Left hindlimb (tissue), 1 donor: ENCODE measurements at places on chromosomes 16 and 17.

- DNase-seq, result no peak
These were observed 25.0 kb upstream of the SPPL2C start for GRCh38 chr17:45819632-45820031.

DNA sequence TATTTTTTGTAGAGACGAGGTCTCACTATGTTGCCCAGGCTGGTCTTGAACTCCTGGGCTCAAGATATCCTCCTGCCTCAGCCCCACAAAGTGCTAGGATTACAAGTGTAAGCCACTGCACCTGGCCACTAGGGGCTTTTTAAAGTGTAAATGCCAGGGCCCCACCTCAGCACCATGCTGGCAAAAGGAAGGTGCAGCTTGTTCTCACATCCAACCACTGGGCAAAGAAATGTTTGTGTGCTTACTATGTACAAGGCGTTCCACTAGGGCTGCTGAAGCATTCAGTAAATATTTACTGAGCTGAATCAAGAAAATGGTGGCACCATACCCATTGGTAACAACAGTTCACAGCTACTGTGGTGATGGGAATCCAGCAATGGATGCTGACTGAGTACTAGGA, 22.6 kb downstream of the COG1 start:
- no peak for DNase-seq

DNA sequence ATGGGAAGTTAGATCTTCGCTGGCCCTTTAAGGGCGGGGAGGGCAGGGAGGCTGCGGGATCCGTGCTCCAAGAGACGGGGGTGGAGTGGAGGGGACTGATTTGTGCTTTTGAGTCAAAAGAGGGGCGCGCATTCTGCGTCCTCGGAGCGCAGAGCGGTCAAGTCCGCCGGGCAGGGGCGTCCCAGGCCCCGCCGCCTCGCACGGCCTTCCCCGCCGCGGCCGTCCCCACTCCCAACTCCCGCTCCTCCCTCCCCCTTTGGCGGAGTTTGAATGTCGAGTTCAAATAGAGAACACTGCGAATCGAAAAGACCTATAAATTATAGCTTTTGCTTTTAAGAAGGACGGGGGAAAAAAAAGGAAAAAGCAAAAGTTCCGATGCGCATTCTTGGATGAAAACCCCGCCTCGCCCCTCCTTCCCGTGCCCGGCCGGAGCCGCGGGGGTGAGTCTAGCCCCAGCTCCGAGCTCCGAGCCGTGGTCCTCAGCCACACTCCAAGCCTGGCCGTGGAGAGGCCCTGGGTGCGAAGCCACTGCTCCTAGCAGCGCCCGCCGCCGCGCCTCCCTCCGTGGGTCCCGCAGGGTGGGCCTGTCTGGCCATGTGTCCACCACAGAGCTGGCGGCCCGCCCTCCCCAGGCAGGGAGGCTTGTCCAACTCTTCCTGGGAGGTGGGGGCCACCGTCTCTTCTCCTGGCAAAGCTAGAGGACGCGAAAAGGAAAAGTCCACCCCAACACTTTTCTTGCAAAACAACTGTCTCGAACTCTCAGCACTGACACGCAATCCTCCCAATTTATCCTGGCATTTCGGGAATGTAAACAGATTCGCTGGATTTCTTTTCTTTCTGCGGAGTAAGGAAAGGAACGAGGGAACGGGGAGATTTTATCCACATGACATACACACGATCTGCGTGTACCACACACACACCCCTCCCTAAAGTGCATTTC, 3.6 kb downstream of the CBX8 start:
- peak; percentile 78 for DNase-seq

DNA sequence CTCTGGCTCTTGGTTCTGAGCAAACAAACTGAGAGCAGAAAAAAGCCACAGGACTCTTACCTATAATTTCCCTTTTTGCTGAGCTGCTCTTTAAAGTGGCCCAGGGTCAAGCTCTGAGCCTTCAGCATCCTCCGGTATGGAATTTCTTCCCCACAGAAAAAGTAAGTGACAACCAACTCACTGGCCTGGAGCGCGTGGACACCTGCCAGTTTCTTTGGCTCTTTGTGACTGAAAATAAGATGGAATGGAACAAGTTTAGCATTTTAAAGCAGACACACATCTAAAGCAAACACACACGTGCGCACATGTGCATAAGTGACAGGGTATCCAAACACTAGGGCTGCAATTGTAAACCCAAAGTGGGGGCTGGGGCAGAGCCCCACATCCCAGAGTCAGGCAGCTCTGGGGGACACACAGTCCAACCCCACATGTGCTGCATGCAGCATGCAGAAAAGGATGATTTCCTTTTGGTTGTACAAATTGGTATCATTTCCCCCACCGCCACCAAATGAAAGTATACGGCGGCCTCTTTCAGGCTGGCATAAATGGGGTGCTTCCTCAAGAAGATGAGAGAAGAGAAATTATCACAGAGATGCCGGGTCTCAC, 27.5 kb downstream of the AXIN2 start:
- no peak for DNase-seq

GRCh38 chr17:59337741-59338299, 6.4 kb downstream of the YPEL2 start:
- DNase-seq, result no peak

DNA sequence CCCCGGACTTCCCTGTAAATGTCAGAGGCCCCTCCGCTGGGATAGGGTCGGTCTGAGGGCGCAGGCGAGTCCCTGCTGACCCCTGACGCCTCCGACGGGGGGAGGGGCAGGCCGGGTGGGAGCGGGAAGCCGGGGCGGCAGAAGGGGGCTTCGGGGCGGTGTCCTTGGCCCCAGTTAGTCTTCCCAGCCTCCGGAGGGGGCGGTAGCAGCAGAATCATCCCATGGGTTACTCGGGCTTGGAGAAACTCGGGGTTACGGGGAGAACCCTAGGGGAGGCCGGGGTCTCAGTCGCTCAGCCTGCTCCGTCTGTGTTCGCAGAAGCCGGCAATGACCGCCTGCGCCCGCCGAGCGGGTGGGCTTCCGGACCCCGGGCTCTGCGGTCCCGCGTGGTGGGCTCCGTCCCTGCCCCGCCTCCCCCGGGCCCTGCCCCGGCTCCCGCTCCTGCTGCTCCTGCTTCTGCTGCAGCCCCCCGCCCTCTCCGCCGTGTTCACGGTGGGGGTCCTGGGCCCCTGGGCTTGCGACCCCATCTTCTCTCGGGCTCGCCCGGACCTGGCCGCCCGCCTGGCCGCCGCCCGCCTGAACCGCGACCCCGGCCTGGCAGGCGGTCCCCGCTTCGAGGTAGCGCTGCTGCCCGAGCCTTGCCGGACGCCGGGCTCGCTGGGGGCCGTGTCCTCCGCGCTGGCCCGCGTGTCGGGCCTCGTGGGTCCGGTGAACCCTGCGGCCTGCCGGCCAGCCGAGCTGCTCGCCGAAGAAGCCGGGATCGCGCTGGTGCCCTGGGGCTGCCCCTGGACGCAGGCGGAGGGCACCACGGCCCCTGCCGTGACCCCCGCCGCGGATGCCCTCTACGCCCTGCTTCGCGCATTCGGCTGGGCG, 542 bp downstream of the GUCY2D start:
- DNase-seq, result no peak

GRCh38 chr16:74035816-74036215, 260.8 kb upstream of the PSMD7 start:
- no peak for DNase-seq

DNA sequence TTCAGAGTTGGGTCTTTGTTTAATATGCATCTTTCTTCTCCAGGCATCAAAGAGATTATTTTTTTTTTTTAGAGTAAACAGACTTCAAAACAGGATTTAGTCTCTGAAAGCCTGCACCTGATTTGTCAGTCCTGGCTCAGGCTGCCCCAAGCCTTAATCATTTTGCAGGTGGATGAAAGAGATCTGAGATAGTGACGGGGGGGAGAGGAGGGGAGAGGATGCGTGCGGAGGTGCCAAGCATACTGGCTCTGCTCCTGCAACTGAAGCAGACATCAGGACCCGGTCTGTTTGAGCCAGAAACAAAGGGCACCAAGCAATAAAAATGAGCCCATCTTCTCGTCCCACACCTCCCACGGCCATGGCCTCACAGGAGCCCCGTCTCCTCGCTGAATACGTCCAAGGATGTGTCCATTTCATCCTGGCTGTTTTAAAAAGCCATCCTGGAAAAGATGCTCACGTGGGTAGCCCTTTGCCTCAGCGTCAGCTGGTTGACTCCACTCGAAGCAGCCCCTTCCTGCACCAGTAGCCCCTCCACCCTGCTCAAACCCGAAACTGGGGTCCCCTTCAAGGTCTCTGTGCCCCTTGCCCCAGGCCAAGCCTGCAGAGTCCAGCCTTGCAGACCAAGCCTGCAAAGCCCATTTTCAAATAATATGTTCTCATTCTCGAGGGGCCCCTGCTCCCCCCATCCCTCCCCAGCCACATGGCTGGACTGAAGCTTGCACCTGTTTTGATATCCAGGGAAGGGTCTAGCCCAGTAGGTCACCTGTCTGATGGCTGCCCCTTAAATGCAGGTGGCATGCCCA, 84.8 kb upstream of the TNRC6C start:
- no peak for DNase-seq

GRCh38 chr16:69003500-69003899, 102.0 kb upstream of the HAS3 start:
- DNase-seq, result no peak

DNA sequence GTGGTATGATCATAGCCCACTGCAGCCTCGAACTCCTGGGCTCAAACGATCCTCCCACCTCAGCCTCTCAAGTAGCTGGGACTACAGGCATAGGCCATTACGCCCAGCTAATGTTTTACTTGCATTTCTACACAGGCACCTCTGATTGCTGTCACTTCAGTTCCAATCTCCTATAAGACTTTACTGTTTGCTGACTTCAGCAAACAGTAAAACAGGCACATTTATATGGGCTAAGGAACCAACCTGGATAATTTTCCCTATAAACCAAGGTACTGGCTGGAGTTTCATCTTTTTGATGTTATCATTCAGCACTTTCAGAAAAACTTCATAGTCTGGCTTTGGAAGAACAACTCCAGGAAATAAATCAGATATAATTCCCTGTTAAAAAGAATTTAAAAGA, 114.2 kb downstream of the DNAH3 start:
- no peak for DNase-seq

DNA sequence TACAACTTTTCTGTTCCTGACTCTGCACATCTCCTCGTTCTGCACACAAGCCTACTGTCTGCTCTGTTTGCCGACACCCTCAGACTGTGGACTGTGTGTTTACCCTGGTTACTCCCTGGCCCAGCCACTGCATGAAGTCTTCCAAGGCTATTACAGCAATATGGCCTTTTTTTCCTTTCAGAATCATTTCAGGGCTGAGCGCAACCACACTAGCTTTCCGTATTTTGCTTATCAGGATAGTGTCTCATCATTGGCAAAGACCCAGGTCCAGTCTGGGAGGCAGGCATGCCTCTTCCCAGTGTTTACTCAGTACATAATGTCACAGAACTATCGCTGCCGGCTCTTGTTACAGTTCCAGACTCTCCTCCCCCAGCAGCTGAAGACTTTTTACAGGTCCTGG, 10.1 kb downstream of the DNAH9 start:
- DNase-seq, result peak; percentile 36

DNA sequence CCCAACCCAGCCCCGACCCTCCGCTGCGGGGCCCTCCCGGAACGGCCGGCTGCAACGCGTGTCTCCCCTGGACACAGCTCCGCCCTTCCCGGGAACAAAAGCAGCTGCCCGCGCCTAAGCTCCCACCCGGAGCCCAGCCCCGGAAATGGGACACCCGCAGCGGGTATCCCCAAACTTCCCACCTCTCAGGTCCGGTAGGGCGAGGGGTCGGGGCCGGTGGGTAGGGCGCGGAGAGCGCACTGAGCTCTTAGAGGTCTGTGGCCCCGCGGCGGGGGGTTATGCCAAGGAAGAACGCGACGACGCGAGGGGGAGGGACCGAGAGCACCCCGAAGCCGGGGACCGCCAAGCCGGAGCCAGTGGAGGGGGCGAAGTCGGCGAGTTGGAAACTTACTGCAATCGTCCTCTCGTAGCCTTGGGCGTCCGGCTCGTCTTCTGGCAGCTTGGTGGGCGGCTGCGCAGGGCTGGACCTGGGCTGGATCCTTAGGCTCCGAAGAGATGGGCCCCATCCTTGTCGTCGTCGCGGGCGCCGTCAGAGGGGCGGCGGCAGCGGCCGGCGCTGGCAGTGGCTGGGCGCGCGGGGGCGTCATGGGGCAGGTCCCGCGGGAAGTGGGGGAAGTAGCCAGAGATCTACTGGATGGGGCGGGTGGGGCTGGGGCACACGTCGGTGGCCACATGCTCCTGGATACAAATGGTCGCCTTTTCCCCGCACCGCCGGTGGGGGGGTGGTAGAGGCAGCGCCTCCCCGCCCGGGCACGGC, 6.9 kb downstream of the USP6 start:
- peak; percentile 57 for DNase-seq

DNA sequence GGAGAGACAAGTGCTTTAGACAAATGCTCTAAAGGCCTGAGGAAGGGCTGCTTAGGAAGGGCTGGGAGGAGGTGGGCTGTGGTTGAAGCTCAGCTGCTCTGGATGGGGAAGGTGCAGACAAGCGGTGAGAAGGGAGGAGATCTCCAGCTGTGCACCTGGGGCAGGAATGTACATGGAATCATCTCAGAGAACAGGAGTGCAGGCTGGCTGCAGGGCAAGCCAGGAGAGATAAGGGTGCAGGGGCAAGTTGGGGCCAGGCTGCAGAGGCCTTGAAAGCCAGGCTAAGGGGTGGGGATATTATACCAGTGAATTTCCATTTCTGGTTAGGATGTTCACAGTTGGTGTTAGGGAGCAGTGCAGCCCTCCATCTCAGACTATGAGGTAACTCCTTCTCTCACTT, 4.2 kb downstream of the SLC6A2 start:
- DNase-seq, result no peak

DNA sequence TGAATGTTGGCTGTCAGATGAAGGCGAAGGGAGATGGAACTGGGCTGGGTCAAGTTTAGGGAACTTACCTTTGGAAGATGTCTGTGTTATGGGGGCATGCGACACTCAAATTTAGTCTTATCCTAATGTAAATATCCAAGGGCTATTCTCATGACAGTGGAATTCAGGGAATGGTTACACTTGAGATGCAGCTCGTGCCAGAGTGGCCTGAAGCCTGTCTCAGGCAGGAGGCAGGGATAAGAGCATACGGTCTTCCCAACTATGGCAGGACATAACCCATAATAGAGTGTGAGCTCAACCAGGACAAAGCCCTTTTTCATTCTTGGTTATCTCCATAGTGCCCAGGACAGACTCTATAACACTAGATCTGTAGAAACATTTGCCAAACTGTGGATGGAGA, 393.3 kb upstream of the CDH11 start:
- no peak for DNase-seq

DNA sequence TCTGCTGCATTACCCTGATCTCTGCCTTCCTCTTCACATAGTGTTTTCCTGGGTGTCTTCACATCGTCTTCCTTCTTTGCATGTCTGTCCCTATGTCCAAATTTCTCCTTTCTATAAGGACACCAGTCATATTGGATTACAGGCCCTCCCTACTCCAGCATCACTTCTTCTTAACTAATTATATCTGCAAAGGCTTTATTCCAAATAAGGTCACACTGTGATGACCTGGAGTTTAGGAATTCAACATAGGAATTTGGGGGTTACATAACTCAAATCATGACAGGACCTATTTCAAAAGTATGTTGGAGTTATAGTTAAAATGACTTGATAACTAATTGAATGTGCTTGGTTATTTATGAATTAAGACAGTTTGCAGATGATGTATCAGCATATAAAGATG, 490.5 kb upstream of the ERCC4 start:
- no peak for DNase-seq

- DNase-seq, result no peak
These were observed 17.7 kb downstream of the GLP2R start for GRCh38 chr17:9843152-9844010.
